NCI-H526 (cell line): ENCODE measurements at places on chromosomes 2 and 18.

- DNase-seq, result no peak
These were observed 328 bp downstream of the EGR4 start for GRCh38 chr2:73292906-73293533.

DNA sequence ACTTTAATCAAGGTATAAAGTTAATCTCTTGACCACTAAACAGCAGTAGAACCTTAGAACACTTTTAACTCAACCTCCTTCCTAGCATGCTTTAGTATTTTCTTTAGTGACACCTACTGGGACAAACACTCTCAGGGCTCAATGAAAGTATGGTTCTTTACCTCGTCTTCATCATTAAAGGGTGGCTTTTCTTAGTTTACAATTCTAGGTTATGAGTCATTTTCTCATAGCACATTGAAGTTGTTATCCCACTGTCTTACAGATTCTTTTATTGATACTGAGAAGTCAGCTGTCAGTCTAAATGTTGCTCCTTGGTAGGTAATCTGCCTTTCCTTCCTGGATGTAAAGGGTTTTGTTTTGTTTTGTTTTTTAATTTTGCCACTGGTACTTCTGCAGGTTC, 38.0 kb downstream of the SIGLEC15 start:
- no peak for DNase-seq

DNA sequence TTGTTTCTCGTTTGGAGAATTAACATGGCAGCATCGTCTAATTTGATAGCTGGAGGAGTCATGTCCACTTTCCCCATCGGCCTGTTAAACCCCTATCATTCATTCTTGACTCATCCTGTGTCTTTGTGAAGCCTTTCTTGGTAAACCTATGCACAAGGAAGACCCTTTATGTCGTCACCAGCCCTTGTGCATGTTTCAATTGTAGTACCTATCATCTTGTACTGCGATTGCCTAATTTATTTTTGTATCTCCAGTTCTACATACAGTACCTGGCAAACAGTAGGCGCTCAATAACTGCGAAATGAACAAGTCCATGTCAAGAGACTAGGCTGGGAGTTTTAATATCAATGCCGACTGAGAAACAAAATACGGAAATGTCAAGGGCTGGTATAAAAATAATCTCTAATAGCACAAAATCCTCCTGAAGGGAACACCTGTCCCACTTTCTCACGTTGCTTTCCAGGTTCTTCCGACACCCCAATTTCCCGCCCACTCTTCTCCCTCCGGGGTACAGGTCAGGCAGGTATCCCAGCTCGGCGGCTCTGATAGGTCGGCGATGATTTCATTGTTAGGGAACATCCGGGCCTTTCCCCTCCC, 1.3 kb upstream of the PPM1B start:
- peak; percentile 31 for DNase-seq

DNA sequence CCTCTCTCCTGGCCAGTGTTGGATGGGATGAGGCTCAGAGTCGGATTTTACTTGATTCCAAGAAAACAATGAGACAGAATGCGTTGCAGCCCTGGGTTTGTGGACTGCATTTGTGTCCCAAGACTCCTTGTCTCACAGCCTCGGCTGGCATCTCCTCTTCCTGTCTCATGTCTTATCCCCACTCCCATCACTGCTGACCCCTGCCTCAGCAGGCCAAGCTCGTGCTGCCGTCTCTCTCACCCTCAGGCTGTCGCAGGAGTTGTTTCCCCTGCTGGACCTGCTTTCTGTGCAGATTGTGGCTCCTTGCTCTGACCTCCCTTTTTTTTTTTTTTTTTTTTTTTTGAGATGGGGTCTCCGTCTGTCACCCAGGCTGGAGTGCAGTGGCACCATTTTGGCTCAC, 70.2 kb upstream of the RALBP1 start:
- DNase-seq, result no peak

GRCh38 chr18:49588971-49589370, 27.1 kb downstream of the LIPG start:
- no peak for DNase-seq

- DNase-seq, result no peak
These were observed 45.6 kb upstream of the SELENOI start for GRCh38 chr2:26300234-26300925.

DNA sequence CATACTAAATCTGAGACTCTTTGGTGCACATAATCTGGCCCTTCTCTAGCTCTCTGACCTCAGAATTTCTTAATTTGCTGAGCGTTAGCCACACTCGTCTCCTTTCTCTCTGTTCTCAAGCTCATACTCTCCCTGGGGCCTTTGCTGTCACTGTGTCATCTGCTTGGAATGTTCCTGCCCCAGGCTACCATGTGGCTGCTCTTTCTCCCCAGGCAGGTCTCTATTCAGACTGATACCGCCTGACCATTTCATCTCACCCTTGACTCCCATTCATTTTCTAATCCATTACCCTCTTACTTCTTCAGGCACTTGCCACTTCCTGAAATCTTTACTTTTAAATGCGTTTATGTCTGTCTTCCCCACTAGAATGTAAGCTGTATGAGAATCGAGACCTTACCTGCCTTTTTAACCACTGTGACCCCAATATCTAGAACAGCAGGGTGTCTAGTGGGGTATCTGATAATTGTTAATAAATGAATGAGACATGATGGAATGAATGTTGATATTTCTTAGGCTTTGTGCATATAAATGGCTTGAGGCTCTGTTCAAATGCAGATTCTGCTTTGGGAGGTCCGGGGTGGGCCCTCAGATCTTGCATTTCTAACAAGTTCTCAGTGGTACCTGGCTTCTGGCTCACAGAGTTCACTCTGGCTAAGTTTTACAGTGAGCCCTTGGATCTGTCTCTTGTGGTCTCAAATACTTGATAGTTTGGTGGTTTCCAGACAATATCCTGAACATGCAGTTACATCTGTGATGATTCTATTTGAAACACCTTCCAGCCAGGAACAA, 89.9 kb upstream of the EPC2 start:
- no peak for DNase-seq

DNA sequence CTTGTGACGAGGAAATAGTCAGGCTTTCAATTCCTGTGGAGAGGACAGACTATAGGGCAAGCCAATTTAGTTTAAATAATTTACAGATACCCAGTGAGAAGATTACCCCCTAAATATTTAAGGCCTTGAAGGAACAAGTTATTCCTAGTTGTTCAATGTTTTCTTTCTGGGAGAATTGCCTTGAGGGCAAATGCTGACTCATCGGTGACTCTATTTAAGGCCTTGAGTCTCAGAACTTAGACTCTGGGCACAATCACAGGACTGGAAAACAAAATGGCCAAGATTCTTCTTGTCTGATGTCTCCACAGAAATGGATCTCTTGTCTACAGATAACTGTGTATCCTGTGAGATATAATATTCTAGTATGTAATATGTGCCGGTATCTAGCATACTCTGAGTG, 467.1 kb downstream of the SUCLG1 start:
- DNase-seq, result no peak

DNA sequence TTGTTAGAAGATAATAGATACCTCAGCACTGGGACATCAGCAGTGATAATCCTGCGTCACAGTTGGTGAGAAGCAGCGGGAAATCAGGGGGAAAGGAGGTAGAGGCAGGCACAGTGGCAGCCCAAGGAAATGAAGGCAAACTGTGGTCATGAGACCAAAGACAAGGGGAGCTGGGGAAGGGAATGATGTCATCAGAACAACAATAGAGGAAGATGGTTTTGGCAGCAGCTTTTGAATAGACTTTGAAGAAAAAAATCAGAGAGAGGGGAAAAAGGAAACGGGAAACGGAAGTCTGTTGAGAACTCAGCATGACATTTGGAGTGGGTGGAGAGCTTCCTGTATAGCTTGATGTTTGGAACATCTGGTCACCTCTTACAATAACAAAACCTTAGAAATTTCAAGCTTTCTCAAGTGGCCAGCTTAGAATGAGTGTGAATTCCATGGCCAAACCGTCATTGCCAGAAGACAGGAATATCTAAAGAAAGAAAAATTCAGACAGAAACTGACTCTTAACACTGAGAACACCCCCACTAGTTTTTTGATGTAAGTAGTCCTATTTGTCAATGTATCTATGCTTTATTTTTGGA, 18.4 kb upstream of the YES1 start:
- DNase-seq, result no peak

GRCh38 chr2:38671303-38671702, 5.4 kb downstream of the GALM start:
- DNase-seq, result no peak

- DNase-seq, result no peak
These were observed 21.0 kb downstream of the DNAH6 start for GRCh38 chr2:84537251-84537650.

DNA sequence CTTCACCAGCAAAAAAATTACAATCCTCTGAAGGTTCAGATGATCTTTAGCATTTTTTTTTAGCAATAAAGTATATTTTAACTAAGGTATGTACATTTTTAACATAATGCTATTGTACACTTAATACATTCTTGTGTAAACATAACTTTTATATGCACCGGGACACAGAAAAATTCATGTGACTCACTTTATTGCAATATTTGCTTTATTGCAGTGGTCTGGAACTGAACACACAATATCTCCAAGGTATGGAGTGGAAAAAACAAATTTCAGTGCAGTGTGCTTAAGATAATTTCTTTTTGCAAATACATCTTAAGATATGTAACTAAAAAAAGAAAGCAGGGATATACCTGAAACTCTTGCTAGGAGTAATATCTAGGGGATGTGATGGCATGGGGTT, 5.1 kb upstream of the TWSG1 start:
- no peak for DNase-seq

DNA sequence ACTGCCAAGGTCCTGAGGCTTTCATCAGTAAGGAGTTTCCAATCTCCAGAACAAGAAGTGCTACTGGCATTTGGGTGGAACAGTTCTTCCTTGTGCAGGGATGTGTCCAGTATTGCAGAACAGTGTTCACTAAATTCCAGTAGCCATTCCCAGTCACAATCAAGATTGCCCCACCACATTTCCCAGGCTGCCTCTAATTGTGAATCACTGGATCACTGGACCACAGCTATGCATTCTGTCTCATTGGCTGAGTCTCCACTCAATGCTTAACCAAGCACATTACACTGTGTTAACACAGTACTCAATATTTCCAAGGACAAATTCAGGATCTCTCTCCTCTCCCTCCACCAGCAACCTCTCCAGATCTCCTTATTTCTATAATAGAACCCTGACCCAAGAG, 160.2 kb upstream of the CCDC150 start:
- no peak for DNase-seq

- no peak for DNase-seq
These were observed 324.1 kb downstream of the LPIN1 start for GRCh38 chr2:12070581-12070980.

- no peak for DNase-seq
These were observed 29.6 kb upstream of the IL1R1 start for GRCh38 chr2:102112692-102113665.

- DNase-seq, result no peak
These were observed 265.7 kb downstream of the MTX2 start for GRCh38 chr2:176534798-176535466.

GRCh38 chr2:10903861-10904210, 7.9 kb upstream of the KCNF1 start:
- DNase-seq, result no peak

DNA sequence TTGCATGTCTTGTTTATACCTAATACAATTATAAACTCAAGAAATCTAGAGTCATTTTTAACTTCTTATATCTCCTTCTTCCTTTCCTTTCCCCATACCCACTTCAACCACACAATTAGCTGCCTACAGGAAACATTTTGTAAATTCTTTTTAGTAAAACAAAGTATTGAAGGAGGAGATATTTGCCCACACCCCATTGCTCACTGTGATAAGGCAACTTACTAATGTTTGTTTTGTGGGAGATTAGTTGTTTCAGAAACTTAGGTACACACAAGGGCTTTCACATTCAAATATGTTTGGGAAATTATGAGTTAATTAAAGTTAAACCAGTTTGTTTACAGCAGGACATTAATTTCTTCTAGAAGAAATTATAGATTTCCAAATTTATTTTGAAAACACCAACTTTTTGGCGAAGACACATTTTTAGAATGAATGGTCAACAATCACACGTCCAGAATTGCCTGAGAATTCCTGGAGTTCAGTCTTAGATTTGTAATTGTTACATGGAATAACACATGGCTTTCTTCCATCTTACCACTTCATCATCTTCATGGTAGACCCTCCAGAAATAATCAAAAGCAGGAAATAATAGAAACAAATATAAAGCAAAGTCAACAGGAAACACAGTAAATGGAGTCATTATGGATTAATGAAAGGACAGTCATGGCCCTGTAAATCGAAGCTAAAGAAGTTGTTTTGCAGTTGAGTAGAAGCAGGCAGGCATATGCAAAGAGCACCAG, 62.5 kb upstream of the RAB27B start:
- DNase-seq, result no peak

DNA sequence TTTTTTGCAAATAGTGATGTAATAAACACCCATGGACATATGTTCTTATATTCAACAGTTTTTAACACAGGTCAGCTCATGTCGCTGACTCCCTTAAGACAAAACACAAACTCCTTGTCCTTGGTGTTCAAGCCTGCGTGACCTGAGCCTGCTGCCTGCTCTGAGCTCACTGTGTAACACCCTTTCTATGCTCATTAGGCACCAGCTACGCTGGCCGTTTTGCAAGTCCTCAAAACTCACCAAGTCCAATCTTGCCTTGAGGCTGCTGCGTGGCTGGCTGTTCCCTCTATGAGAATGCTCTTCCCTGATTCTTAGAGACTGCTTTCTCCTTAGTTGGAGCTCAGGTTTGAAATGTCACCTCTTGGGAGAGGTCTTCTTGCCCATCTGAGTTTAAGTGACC, 100.5 kb upstream of the GLI2 start:
- DNase-seq, result no peak

GRCh38 chr2:37306024-37306423, 18.6 kb downstream of the PRKD3 start:
- no peak for DNase-seq

DNA sequence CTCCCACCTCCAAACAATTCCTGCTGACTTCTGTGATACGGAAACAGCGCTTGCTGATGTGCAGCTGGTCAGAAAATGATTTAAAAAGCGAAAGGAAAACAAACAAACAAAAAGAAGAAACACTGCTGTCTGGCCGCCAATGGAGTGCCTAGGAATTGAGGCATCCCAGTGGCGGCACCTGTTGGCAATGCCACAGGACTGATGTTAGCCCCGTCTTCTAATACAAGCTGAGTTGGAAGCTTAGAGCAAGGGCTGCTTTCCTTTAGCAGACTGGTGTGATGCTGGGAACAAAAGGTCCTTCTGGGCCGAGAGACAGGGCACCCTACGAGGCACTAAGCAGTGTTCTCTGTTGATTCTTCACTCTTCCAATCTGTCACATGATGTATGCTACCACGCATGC, 163.6 kb upstream of the REV1 start:
- no peak for DNase-seq

DNA sequence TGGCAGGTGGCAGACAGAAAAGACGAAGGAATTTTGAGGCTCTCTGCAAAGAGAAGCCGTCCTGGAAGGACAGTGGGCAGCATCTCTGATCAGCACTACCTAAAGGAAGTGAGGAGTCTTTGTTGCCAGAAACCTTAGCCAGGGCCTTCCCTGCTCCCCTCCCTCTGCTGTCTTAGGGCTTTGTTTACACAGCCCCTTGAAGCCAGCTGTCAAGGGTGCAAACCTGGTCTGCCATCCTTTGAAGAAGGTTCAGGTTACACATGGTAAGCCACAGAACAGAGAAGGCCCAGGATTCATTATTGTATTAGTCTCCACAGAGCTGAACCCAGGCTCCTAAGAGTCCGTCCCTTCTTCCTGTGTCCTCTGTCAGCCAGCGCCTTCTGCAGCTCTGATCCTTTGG, 356.7 kb downstream of the TGIF1 start:
- no peak for DNase-seq

- DNase-seq, result no peak
These were observed 76.5 kb upstream of the DLX2 start for GRCh38 chr2:172179045-172179701.

GRCh38 chr2:236833501-236834073, 252.1 kb upstream of the COPS8 start:
- DNase-seq, result no peak

- peak; percentile 47 for DNase-seq
These were observed 117.6 kb downstream of the CAMKMT start for GRCh38 chr2:44479127-44479887.
